ENCODE measurements at places on chromosomes 12 and 14.

DNA sequence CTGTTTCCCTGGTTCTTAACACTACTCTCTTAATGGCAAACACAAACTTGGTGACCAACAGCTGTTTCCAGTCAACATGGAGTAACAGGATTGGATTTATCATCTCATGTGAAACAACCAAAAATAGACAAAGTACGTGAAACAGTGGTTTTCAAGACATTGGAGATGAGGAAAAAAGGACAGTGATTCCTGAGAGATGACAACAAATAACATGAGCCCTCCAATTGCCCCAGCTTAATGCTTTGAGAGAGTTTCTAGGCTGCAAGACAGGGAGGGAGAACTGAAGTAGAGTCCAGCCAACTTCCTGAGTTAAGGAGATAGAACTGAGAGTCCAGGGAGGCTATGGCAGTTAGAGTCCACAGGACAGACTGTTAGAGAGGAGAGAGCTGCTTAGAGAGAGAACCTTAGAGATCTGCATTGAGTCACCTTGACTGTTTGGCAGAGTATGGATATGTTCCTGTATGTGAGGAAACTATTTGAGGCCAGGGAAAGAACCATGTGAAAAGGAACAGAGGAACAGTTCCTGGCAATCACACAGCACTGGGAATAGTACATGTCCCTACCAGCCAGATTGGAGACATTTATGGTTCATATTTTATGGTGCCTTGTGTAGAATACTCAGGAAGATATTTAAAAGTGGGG is 106.4 kb downstream of the PCNX1 start:
- no peak for DNase-seq

GRCh38 chr12:81263072-81263471 is 185.2 kb downstream of the ACSS3 start:
- no peak for DNase-seq

DNA sequence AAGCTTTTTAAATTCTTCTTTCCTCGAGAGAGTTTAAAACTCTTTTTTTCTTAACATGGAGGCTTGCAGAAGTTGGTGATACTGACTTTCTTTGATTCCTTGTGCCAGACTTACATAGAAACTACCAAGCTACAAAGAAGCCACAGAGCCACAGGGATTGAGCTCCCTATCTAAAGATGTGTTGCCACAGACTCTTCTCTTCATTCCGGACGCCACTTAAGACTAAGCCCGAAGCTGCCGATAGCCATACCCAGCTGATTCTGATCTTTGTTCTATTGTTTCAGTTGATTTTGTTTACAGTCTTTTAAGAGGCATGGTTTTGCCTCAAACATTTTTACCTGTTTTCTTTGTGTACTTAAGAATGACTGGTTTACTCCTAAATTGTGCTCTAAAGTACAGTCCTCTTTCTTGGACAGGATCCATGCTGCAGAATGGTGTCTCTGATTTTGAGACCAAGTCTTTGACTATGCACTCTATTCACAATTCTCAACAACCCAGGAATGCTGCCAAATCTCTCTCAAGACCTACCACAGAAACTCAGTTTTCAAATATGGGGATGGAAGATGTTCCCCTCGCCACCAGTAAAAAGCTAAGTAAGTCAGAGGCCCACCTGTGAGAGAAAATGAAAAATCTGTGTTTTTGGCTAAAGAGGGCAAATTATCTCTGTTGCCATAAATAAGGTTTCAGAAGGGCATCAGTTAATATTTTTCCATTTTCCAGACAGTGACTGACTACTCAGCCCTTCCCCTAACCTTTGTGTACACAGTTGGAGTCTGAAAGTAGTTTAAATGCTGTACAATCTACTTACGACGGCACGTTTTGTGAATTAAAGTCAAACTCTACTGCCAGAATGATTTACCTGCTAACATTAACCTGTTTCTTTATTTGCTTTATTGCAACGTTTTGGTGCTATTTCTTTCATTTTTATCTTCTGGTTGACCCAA is 42.1 kb upstream of the KCNH3 start:
- DNase-seq: no peak

GRCh38 chr12:16330560-16330959 is 16.9 kb upstream of the MGST1 start:
- no peak for DNase-seq

GRCh38 chr14:38404100-38404541 is 148.2 kb upstream of the CLEC14A start:
- no peak for DNase-seq

- no peak for DNase-seq
Measured at GRCh38 chr12:128818065-128819022, 5.4 kb downstream of the SLC15A4 start.

- no peak for DNase-seq
Measured at GRCh38 chr12:92382383-92382878, 236.8 kb upstream of the BTG1 start.

- DNase-seq: no peak
Measured at GRCh38 chr14:91419044-91419397, 1.4 kb upstream of the CCDC88C start.

DNA sequence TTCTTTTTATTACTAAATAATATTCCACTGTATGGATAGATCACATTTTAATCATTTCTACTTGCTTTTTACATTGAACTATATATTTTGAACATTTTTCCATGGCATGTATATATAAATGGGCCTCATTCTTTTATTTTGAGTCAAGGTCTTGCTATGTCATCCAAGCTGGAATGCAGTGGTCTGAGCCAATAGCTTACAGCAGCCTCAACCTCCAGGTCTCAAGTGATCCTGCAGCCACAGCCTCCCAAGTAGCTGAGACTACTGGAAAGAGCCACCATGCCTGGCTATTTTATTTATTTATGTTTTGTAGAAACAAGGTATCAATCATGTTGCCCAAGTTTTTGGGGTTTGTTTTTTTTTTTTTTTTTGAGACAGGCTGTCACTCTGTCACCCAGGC is 7.6 kb downstream of the FCF1 start:
- no peak for DNase-seq

DNA sequence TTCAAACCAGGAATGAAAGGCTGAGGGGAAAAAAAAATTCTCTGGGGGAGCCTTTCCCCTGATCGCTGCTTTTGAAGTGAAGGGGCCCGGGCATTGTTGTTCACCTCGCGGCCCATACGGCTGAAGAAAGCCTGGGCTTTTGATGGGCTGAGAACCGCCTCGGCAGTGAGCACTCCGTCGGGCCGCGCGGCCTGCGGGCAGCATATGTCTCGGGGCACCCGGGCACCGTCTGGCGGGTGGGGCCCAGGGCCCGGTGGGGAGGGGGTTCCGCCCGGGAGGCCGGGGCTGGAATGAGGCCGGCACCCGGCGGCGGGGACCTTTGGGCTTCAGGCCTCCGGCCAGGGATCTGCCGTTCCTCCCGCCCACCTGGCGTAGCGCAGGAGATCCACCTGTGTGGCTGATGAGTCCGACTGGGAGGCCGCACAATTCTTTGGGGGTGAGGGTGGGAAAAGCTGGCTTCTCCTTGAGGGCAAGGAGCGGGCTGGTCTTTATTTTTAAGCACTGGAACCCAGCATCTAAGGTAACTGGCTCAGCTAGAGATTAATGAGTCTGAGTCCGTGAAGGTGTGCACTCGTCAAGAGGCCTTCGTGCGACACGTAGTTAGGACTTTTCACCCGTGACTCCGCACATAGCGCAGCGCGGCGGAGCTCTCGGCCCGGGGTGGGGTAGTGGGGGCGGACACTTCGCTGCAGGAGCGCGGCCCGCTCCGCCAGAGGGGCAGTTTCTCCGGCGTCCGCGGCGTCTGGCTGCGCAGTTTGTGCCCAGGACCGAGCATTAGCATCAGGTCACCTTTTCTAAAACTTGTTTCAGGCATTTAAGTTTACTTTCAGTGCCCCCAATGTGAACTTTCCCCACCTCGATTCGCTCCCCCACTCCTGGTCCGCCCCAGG is 10.6 kb downstream of the FOXA1 start:
- no peak for DNase-seq

- peak; percentile 59 for DNase-seq
Measured at GRCh38 chr14:49977126-49977841, 84.4 kb downstream of the ARF6 start.

DNA sequence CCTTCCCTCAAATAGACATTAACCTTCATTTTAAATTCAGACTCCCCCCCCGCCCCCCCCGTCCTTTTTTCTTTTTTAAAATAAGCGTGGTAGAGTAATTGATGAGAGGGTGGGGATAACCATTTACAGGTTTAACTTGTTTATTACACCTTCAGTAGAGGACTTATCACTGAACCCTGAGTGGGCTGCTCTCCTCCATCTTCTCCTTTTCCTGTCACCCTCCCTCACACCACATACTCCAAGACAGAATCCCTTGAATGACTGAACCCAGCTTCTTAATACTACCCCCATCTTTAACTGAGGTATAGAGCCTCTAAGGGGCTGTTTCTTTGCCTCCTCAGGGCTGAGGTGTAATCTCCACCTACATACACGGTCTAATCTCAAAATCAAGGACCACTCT is 3.7 kb upstream of the IKZF4 start:
- no peak for DNase-seq

DNA sequence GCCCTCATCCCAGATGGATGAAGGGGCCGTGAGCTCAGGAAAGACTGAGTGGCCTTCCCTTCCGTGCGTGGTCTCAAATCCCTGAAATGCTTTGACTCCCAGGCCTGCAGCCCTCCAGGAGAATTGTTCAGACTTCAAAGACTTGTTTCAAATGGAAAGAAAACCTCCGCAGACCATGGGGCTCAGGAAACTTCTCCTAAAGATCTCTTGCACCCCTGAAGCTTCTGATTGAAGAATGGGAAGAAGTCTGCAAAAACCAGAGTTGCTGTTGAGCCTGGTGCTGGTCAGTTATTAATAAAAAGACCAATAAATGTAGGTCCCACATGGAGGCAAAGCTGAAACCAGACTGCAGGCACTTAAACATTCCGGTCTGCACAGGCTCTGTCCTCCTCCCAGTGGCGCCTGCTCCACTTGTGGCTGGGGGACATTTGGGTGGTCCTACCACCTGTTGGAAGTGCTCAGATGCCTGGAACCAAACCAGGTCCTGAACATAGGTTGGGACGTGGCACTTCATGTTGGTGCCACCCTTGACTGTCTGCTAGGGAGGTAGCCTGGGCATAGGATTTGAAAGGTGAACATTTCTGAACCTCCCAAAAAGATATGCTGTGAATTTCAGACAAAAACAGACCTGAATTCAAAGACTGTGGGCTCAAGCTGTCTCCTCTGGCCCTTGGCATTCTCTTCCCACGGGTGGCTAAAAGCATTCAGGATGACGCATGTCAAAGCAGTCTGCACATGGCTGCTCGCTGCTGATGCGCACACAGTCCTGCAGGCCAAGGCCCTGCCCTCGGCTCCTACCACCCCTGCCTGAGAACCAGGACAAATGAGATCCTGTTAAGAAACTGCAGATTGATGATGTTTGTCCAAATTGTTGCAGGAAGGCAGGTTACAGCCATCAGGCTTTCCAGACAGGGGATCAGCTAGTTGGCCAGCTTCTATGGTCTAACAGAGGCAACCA is 36.2 kb upstream of the MEG3 start:
- DNase-seq: no peak

GRCh38 chr14:94572637-94573303 is 8.5 kb upstream of the SERPINA5 start:
- no peak for DNase-seq

GRCh38 chr14:68345738-68346137 is 447.1 kb downstream of the ZFP36L1 start:
- no peak for DNase-seq

- peak; percentile 64 for DNase-seq
Measured at GRCh38 chr12:12562016-12562483, 613 bp downstream of the DUSP16 start.

- DNase-seq: no peak
Measured at GRCh38 chr14:81315341-81315740, 84.8 kb downstream of the STON2 start.

DNA sequence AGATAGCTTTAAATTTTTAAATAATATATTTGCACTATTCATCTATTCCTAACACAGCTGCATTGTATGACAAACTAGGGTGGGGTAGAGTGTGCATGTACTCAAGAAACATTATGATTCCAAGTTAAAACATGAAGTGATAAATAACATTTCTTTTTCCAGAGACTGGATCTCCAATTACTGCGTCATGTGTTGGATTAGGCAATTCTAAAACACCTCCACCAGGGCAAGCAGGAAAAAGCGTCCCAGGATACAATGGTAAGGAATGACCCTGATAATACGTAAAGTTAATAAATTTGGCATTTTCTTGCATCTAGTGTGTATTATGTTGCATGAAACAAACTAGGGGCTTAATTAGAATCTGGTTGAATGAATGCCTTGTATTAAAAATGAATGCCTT is 138.9 kb downstream of the ACSS3 start:
- DNase-seq: no peak

DNA sequence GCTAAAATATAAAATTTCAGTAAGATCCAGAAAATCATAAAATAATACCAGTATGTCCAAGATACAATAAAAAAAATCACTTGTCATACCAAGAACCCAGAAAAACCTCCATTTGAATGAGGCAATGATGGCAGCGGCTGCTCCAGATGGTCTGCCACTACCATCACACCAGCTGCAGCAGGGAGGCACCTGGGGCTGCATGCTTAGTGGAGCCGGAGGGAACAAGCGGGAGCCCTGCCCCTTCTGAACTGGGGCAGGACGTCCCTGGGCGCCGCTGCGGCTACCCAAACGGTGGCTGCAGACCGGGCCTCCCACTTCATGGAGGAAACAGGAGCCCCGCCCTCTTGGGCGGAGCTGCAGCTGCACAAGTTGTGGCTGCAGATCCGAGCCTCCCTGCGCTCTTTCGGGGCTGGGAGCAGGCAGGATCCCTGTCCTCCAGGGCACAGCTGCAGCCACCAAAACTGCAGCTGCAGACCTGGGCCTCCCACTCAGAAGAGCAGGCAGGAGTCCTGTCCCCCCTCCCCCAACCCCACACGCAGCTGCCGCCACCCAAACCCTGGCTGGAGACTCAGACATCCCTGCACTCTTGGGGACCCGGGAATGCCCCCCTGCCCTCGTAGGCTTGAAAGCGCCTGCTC is 36.1 kb upstream of the OR5AU1 start:
- DNase-seq: peak; percentile 72

- DNase-seq: no peak
Measured at GRCh38 chr12:27001663-27002062, 12.5 kb downstream of the TM7SF3 start.

GRCh38 chr12:72214163-72214562 is 58.0 kb upstream of the TRHDE start:
- no peak for DNase-seq

DNA sequence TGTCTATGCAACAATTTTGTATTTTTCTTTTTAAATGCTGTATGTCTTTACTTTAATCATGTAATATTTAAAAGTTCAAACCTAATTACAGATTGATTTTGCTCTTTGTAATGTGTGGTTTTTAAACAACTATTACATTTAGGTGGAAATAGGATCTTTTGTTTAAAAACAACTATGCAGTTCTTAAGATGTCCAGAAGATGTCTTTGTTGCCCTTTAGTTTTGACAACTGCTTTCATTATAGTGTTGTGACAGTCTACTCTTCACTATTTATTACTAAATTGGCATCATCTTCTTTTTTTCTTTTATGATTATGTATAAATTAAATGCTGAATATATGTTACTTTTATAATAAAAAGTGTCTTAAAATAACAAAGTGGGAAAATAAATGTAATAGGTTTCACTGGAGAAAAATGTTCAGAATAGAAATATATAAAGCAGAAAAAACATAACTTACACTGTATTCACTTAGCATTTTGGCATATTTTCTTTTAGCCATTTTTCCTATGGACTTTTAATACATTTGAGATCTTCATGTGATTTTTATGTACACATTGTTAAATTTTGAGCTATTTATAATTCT is 27.1 kb upstream of the PCNX4 start:
- peak; percentile 17 for DNase-seq
